RWPE1 (cell line): ENCODE measurements at places on chromosomes 7 and 10.
A peak's percentile ranks its signal among the peaks of the same experiment; 100 is the strongest.

DNA sequence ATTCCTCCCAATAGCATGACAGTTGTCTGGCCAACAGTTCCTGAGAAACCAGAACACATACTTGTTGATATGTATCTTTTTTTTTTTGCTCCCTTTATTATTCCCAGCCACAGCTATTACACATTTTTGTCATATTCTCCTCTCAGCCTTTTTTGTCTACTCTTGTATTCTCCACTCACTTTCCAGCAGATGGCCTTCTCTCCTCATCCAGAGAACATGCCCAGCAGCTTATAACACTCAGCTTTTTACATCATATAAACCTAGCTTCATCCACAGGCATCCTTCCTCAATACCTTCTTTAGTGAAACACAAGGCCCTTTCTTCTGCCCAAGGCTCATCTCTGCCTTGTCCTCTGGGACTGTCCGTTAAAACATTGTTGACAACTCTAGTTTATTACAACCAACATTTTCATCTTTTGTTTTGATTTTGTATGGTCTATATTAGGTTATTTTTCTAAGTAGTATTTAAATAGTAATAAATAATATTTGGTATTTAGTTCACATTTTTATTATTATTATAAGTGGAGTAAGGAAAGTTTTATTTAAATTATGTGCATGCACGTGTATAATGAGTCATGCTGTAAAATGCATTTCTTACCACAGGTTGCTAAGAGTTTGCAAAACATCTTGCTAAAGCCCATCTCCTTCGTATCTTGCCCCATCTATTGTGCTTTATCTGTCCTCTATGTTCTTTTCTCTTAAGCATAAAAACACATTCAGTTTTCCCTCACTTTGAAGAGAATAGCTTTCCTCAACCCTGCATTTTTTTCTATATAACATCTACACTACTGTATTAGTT lies 101.5 kb downstream of the ORC5 start:
- DNase-seq: no peak

DNA sequence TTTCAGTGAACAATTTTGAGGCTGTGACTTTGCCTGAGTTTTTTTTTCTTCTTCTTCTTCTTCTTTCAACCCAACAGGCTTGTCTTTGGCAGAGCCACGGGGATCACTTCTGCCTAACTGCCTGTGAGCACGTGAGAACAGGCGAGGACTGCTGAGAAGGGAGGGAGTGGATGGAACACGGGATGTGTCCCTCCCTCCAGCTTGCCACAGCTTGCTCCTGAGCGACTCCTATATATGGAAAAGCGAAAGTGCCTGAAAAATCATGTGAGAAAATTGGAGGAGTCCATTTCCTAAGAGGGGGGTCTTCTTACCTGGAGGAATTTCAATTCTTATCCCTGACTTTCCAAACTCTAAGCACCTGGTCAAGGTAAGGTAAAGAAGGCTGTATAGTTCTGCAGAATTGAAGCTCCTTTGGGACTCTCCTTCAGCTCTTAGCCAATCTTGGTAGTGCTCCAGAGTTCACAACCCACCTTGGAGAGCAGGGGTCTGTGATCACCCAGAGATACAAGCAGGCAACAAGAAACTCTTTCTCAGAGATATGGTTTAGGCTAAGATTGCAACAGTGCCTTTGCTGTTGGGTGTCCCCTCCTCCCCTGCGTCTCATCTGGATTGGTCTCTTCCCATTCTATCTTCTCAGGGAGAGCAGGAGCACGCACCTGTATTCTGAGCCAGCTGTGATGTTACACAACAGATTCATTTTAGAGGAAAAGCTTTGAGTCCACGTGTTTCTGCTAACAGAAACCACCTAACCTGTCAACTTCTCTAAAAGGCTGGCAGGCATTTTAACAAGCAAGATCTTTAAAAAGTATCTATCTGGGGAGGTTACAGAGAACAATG lies at the start of gene MAT1A:
TSS of gene MAT1A (minus strand) at position 208 of the 837 bp plus-strand sequence. CDS start 235 bp downstream, outside the sequence.
- DNase-seq: no peak

- peak; percentile 29 for DNase-seq
Measured at GRCh38 chr10:62738916-62739315, 65.6 kb upstream of the ADO start.

GRCh38 chr7:54773472-54774399 lies 14.7 kb upstream of the SEC61G start:
- DNase-seq: peak; percentile 77

DNA sequence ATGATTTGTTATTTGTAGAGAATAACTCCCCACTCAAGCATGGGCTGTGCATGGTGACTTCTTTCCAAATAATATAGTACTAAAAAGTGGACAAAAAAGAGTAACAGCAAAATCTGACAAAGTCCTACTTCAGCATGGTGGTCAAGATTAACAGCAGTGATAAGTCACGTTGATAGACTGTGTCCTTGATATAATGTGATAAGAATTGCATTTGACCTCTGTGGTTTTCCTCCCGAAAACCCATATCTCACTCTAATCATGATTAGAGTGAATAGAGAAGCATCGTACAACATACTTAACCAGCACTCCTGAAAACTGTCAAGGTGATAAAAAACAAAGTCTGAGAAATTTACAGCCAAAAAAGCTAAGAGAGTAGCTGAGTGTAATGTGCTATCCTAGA lies 42.4 kb downstream of the REEP3 start:
- DNase-seq: no peak

DNA sequence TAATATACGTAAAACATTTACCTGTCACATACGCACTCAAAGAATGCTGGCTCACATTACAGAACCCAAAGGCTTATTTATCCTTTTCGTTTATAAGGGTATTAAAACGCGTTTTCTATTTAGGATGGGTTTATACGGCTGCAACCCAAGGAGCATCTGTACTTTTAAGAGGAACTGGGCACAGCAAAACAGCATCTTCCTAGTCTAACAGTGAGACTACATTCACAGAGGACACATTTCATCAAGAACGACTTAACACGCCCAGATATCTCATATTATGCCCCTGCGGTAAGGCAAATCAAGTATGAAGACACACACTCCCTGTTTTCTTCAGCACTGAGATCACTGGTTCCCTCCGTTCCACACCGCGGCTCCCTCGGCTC lies 533 bp upstream of the DMTF1 start:
- DNase-seq: no peak
